Esophagus squamous epithelium (tissue), 5 donors: ENCODE measurements at places on chromosomes 11 and 22.

GRCh38 chr11:22465620-22466019 is 127.4 kb downstream of the SLC17A6 start:
- no peak for DNase-seq

DNA sequence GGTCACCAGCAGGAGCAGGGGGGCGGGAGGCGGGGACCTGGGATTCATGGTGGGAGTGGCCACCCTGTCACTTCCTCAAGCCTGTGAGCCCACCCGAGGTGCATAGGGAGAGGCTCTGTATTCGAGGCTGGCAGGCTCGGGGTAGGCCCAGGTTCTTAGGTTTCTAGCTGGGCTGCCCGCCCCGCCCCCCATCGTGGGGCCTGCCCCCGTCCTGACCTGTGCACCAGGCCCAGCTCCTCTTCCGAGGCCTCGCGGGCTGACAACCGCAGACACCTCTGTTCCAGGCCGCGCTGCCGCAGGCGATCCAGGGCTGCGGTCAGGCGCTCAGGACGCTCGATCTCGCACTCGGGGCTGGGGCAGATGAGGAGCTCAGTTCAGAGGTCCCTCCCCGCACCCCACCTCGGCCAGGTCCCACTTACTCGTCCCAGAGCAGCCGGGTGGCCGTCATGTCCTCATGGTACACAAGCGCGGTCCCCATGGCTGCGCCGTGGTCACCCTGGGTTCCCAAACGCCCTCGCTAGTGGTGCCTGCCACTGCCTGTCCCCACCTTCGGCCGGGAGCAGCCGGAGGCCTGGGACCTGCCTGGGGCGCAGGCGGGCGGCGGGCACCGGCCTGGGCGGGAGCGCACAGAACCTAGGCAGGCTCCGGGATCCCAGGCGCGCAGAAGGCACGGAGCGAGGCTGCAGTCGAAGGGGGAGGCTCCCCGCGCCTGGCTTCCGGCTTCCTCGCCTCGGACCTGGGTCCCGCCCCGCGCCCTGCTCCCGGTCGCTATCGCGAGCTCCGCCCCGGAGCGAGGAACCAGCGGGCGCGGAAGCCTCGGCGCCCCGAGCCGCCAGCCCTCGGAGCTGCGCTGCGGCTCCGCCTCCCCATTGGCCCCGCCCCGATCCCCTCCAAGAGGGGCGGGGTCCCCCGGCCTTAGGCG is at the start of gene HDAC10:
Gene HDAC10 (minus strand): TSS at position 711 of the 922 bp plus-strand sequence. CDS start 233 bp downstream, at position 478.
- no peak for DNase-seq

DNA sequence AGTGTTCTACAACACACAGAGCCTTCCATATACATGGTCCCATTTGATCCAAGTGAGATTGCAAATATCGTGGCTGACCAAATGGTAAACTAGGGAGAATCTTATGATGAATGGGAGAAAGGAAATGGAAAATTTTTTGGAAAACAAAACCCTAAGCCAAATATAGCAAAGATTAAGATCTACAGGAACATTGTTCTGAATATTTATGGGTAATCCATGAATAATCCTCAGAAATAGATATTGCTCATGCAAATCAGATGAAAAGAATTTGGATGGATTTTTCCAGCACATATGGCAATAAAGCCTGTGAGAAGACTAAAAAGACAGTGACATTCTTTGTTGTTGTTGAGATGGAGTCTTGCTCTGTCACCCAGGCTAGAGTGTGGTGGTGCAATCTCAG is 21.7 kb upstream of the PRDM10 start:
- DNase-seq: no peak

GRCh38 chr22:46734830-46735453 is 3.1 kb downstream of the CERK start:
- no peak for DNase-seq

GRCh38 chr22:35329114-35329847 is 29.6 kb downstream of the TOM1 start:
- no peak for DNase-seq

DNA sequence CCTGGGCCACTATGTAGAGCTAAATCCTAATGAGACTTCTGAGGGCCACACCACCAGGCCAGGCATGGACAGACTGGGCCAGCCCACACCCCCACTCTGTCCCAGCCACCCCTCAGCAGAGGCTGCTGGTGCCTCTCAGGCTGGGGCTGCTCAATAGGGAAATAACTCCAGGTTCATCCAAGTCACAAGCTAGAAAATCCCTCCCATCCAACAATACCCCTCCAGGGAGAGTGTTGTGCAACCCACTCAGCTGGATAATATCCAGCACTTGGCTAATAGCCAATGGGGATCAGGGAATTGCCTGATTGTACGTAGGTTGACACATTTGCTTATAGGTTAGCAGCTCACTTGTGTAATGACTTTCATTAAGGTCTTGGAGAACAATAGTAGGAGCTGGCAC is 64.1 kb upstream of the WNT11 start:
- DNase-seq: no peak

- DNase-seq: no peak
Measured at GRCh38 chr22:48779211-48779643, 1048.4 kb downstream of the BRD1 start.

GRCh38 chr22:35124691-35125219 is 58.8 kb downstream of the ISX start:
- no peak for DNase-seq

DNA sequence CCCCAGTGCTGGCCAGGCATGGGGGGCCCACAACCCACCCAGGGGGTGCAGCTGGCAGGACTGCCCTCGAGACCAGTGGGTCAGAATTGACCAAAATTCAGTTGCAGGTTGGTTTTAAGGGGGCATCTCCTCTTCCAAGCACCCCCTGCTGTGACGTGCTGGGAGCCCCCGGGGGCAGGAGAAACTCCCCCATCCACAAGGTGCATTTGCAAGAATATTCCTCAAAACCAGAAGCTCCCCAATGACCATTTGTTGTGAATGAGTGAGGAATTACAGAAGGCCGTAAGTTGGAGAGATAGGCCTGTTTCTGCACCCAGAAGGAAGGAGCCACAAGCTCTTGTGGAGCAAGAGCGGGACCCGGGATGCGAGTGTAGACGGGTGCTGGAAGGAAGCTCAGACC is 414.5 kb downstream of the BRD1 start:
- DNase-seq: no peak

- no peak for DNase-seq
Measured at GRCh38 chr11:7511401-7511800, 2.4 kb upstream of the PPFIBP2 start.

DNA sequence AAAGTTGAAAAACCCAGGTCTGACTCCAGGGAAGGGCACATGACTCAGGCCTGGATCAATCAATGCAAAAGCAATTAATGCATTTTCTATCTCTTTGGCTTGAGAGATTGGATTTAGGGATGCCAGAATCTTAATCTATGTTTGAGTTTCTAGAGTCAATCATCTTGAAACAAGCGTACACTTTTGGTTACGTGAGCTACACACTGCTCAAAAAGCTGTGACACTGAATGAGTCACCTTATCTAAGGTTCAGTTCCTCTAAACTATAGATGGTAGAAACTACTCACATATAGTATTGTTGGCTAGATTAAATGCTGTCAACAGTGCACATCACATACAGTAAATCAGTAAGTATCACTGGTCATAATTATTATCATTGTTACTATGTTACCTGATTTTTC is 24.2 kb downstream of the MRE11 start:
- DNase-seq: no peak

- DNase-seq: no peak
Measured at GRCh38 chr11:96125400-96125799, 201.5 kb upstream of the MTMR2 start.

- no peak for DNase-seq
Measured at GRCh38 chr11:127862406-127862805, 725.0 kb downstream of the ETS1 start.

GRCh38 chr11:122391049-122391448 is 264.5 kb upstream of the UBASH3B start:
- no peak for DNase-seq

DNA sequence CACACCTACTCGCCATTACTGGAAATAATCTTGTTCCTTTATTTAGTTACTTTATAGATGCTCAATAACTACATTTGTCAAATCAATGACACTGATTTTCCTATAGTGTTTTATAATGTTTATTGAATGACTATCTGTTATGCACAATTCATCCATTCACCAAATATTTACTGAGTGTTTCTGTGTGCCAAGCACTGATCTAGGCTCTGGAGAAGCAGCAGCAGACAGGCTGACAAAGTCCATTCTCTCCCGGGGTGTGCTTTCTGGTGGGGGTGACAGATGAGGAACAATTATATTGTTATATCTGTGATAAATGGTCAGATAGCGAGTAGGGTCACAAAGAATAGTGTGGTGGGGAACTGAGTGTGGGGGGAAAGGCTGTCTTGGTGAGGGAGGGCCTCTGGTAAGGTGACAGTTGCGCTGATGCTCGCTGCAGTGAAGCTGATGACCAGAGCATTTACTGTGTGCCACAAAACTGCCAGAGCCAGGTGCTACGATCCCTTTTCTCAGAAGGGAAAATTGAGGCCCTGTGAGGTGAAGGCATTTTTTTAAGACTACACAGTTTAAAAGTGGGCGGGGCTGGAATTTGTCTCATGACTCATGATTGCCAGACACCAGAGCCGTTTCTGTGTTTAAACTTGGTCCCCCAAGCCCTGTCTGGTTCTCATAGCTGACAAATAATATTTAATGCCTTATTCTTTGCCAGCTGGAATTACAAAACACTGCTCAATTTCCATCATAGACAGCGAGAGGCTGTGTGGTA is 10.2 kb downstream of the PACS1 start:
- no peak for DNase-seq

GRCh38 chr11:27395556-27396258 is 32.7 kb upstream of the CCDC34 start:
- no peak for DNase-seq

DNA sequence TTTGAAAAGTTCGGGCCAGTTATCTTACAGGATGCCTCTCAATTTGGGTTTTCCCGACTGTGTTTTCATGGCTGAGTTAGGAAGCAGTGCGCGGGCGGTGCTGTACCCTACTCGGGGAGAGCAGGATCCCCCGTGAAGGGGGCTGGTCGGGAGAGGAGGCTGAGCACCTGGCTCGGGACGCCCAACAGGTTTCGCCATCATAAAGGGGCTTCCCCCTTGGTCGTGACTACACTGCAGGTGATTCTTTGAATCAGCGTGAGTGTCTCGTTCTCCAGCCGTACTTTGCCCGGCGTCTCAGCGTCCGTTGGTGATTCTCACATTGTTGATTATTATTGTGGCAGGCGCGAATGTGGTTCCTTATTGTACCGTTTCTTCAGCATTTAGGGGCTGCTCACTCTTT is 46.6 kb downstream of the ST14 start:
- DNase-seq: no peak

DNA sequence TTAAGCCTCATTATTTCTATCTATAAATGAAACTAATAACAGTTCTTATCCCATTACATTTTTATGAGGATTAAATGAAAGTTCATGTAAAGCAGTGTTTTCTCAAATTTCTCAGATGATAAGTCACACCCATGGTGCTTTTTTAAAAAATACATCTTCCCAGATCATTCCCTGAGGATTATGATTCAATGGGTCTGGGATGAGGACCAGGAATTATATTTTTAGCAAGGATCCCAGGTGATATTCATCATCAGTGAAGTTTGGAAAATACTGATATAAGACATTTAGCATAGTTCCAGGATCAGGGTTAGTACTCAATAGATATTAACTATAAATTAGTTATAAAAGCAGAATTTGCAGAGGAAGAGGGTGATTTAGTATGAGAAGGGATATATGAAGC is 89.1 kb downstream of the BBOX1 start:
- DNase-seq: no peak

DNA sequence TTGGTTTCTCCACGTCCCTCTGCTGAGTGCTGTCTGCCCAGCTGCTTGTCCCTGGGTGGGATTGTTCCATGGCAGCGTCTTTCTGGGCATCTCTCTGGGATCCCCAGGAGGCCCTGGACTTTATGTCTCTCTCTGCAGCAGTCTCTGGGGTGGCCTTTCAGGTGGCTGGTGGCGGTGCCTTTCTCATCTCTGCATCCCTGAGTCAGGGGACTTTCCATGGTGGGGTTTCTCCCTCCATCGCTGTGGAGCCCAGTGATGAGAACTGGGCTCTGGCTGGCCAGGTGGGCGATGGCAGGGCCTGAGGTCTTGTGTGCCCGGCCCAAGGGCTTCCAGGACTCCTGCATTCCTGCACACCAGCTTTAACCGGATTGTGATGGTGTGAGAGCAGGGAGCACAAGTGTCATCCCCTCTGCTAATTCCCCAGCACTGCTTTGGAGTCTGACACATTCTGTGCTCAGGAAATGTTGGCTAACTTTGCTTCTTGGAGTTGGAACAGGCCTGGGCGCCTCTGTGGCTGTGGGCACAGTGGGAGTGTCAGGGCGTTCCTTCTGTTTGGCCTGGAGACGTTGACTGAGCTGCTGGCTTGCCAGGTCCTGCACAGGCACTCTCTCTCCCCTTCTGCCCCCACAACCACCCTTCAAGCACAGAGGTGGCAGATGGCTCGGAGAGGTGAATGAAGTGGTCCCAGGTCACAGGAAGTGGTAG is 27.9 kb downstream of the FAM83F start:
- no peak for DNase-seq

- DNase-seq: no peak
Measured at GRCh38 chr11:95101935-95102334, 12.3 kb downstream of the ENDOD1 start.

- no peak for DNase-seq
Measured at GRCh38 chr11:17578296-17578695, 31.2 kb downstream of the OTOG start.

GRCh38 chr11:63762654-63763495 is 5.7 kb downstream of the ZFTA start:
- DNase-seq: no peak

- DNase-seq: no peak
Measured at GRCh38 chr11:134781380-134781866, 369.4 kb upstream of the B3GAT1 start.

DNA sequence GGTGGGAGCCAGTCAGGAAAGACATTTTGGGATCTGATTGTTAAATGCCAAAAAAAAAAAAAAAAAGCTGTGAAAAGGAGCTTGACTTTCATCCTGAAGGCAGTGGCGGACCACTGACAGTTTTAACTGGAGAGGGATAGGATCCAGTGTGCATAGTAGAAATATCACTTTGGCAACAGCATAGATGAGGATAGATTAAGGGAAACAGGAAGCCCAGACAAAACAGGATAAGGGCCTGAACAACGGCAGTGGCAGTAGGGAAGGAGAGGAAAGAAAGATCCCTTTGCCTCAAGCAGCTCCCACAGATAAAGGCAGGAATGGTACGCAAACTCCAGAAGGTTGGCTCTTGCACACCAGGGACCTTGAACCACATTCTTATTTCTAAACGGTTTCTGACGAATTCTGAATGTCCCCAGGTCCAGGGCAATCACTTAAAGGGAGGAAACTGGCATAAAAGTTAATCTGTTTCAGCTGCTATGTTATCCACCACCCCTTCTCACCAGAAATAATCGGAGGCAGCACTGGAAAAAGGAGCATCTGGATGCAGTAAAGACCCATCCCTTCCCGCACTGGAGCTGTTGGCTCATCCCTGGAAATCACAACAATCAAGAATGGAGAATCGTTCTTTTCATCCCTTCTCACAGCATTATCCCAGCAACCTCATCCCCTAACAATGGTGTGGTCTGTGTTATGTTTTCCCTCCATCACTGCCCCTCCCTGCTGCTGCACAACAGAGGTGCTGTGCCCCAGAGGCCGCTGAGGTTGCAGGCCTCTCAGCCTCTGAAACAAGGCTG is 99.1 kb downstream of the GAB2 start:
- no peak for DNase-seq
